ENCODE measurements at places on chromosomes 4 and X.

DNA sequence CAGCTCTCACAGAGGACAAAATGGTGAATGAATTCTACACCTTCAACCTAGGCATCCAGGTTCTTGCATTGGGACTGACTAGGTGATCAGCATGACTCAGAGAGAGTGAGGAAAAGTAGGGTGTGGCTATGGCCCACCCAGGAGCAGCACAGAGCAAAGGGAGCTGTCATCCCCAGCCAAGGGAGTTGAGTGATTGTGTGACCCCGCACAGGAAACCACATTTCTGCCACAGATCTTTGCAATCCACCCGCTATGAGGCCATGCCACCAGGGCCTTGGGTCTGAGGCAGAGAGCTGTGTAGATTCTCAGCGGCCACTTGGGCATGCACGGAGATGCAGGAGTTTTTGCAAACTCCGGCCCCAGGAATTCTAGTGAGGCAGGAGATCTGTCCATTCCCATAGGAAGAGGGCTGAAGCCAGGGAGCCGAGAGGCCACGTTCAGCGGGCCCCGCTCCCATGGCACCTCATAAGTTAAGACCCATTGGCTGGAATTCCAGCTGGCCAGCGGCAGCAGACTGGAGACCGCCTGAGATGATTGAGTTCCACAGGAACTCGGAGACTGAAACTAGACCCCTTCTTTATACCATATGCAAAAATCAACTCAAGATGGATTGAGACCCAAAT, 75.9 kb downstream of the NAA11 start:
- no peak for DNase-seq

DNA sequence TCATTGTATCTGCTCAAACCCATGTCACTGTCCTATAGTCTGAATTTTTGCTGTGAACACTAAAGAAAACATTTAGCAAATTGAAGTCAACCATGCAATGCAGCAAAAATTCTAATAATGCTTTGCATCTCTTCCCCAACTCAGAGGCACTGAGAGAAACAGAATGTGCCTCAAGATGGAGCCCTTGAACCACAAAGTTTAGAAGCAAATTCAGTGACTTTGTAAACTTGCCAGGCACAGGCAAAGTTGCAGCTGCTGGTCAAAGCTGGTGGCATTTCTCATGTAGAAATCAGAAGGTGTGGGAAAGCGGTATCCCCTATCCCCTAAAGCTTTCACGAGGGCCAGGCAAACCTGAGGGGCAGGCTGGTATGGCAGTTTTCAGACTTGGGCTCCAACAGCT, 121.7 kb upstream of the DIPK2B start:
- DNase-seq, result no peak

GRCh38 chrX:154010330-154011087, 9.2 kb downstream of the IRAK1 start:
- DNase-seq, result no peak

GRCh38 chrX:39453889-39454621, 643.7 kb downstream of the BCOR start:
- DNase-seq, result no peak

DNA sequence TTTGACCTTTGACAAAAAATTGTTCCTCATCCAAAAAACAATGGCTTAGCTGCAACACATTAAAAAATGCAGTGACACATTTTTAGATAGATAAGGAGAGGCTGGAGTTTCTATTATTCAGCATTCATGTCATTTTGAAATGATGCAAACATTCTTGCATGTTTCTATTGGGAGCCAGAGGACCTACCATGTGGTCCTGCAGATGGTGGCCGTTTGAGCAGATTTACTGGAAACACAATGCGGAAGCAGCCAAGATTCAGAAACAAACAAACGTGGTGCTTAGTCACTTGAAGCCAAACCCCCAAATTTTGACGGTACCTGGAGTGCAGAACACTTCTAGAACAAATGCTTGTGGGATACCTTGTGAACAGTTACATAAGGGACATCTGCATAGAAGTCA, 456.7 kb downstream of the PCDH18 start:
- no peak for DNase-seq

- DNase-seq, result no peak
Measured at GRCh38 chrX:22246620-22247019, 26.1 kb upstream of the CBLL2 start.

- DNase-seq, result no peak
Measured at GRCh38 chrX:48480583-48480982, 4.6 kb downstream of the FTSJ1 start.

GRCh38 chr4:145533001-145533400, 51.3 kb downstream of the SMAD1 start:
- no peak for DNase-seq

DNA sequence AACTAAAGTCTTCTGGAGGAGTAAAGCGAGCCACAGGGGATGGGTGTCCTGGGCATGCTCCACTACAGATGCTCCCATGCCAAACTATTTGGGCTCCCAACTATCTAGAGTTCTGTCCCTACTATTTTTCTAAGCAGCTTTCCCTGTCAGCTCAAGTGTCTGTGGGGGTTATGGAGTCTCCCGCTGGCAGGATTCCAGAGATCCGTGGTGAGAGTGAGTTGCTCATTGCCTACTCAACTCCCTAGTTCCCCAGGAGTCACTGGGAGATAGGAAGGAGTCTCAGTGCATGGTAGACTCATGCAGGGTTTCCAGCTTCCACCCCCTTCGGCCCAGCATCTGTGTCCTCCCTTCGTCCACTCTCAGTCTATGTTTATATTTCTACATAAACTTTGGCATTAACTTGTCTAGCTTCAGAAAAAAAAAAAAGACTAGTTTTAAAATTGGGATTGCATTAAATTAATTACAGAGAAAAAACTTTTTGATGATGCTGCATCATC, 55.1 kb upstream of the INPP4B start:
- no peak for DNase-seq

DNA sequence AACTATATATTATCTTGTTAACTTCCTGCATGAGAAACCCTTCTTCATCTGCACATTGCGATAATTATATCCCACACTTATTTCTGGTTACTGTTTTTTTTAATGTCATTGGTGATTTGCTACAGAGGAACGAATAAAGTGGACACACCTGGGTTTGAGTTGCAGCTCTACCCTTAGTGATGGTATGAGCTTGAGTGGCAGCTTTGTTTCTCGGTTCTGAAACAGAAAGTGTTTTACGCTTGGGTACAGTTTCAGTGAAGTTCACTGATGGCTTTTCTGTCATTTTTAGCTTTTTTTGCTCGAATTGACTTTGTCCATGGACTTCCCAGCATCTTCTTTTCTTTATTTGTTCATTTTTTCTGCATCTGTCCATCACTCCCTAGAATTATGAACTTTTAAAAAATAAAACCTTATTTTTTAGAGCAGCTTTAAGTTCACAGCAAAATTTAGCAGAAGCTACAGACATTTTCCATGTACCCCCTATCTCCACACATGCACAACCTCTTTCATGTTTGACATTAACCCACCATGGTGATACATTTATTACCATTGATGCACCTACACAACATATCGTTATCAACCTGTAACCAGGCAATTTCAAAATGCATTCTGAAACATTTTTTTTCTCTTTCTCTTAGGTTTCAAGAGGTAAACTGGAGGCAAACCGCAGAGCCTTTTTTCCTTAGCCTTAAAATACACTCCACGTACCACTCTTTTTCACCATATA, 1041.6 kb upstream of the PRKX start:
- no peak for DNase-seq

DNA sequence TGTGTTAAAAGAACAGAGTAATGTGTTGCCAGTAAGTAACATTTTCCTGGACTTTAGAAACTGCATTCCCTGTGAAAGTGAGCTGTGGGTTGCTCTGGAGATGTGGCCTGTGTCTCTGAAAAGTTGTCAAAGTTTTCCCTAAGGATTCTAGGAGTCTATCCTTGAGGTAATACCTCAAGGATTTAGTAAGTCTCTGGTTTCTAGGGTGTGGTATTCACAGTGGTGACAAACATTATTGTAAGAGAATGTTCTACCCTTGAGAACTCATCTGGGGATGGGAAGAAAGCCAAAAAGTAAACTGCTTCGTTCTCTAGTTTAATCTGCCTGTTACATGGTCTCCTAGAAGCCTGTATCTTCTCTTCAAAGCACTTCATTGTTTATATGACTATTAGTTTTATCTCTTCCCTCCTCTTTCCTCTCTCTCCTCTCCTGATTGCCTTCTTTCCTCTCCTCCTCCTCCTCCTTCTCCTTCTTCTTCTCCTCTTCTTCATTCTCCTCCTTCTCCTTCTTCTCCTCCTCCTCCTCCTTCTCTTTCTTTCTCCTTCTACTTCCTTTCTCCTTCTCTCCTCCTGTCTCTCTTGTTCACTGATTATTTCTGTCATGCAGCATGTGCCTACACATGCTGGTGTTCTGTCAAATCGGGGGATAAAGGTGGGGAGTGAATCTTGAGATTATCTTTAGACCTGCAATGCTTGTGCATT, 321.3 kb downstream of the PTTG2 start:
- no peak for DNase-seq

- DNase-seq, result no peak
Measured at GRCh38 chr4:176864238-176864637, 71.5 kb upstream of the VEGFC start.

GRCh38 chrX:101407167-101407747, 468 bp downstream of the GLA start:
- no peak for DNase-seq

GRCh38 chr4:41507291-41507947, 30.5 kb upstream of the LIMCH1 start:
- DNase-seq, result no peak

DNA sequence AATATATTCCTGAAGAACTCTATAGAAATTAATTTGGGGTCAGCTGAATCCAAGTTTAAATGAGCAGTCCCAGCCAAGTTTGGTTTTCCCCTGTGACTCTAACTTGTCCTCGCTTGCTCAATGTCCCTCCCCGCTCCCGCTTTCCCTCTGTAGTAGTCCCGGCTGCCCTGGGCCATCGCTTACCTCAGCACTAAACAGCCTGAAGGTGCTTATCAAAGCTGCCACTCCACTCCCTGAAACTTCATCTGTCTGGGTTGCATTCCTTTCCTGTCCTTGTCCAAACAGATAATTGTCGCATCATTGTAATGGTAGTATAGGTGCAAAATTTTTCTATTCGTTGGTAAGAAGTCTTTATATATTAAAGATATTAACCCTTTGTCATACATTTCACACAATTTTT, 12.8 kb downstream of the SLC25A43 start:
- DNase-seq, result no peak

DNA sequence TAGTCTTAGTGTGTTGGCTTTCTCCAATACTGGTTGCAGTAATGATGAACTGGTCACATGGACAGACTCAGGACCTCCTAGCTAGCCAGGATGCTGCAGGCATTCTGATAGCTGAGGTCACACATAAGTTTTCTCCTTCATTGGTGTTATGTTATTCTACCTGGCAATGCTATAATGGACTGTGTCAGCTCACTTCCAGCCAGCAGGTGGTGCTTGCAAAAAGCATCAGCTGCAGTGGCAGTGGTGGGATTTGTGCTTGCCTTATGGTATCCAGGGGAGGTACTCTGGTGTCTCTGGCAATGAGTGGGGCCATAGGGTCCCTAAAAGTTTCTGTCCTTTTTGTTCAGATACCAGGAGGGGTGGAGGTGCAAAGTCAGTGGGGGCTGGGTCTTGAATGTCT, 33.6 kb downstream of the ZNF330 start:
- no peak for DNase-seq

GRCh38 chr4:42280327-42281095, 116.8 kb upstream of the SHISA3 start:
- peak; percentile 1 for DNase-seq

DNA sequence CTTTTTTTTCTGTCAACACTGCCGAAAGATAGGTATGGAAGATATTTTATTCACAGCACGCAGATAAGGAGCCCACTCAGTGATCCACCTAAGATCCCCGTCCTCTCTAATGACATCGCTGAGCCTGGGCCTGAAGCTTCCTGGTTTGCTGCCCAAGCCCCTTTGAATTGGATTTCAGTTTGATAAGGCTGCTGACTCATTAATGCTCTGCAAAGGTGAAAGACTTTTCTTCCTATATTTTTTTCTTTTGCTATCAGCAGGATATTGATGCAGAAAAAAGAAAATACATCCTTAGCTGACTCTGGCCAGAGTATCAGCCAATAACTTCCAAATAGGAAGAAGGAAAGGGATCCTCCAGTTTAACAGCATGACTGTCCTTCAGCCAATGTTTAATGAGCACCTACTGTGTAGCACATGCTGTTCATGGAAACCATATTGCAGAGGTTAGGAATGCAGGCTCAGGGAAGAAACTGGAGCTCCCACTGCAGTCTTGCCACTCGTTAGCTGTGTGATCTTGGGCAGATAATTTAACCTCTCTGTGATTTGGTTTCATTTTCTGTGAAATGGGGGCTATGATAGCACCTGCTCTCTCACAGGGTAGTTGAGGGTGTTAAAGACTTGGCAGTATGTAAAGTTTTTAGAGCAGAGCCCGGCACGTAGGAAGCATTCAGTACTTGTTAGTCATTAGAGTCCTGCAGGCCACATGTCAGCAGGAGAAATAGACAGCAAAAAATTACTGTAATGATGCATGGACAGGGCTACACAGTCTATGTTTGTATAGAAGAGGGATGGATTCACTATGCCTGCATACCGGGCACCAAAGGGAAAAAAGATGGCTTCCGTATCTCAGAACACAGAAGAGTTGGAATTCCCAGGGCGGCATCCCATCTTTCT, 39.3 kb downstream of the EVC start:
- DNase-seq, result no peak

DNA sequence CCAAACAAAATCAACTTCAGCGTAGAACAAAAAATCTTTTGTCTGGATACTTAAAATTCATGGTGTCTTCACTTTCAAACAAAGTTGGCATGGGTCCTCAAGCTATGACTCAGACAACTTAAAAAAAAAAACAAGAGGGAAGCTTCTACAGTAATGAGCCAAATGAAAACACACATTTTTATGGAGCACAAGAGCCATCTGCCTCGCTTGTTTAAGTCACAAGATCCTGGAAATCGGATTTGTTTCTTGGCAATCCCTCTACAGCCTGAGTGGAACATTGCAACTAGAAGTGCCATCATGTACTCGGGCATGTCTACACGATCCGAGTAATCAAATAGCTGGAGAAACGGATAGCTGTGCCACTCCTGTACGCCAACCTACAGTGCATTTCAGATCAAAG, 22.6 kb downstream of the LAMP2 start:
- no peak for DNase-seq

- DNase-seq, result no peak
Measured at GRCh38 chrX:155216940-155217440, 730 bp downstream of the VBP1 start.

DNA sequence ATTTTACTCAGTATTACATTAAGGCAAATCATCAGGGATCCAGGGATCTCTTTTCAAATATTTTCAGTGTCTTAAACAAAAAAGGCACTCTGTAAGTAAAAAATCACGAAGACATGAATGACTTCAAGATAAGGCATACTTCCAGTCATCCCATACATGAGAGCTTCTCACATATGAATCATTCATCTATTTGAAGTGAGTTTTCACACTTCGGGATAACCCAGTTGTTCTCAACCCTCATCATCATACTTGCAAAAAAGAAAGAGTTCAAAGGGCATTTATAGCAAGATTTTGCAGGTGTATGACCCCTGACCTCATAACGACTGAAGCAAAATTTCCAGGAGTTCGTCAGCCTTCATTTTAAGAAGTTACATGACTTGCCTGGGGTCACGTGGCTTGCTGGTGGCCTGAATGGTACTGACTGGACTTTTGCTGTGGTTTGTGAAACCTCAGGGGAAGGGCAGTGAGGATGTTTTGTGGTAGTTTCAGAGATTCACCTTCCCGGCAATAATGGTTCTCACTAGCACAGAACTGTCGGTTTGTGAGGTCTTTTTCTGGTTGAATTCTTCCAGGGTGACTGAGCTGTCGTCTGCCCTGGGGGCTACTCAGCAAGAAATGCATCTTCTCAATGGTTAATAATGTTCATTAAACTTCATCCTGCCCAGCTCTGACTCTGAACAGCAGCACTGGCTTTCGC, 115.8 kb upstream of the SHISA3 start:
- DNase-seq, result no peak
